Caki2 (cell line): ENCODE measurements at places on chromosomes 2 and 18. TPM values are rescaled to one million over a fixed set of nuclear protein-coding genes. Genes with fewer than 3 reads are reported as not detected.

The RMC1 gene
- total RNA-seq = 10.8 and 31.7 TPM in 2 replicates

The ANKRD36C gene
- total RNA-seq = 7.9 and 9.1 TPM in 2 replicates

The COX7A2L gene
- 202 and 216 TPM in 2 replicates for total RNA-seq

The LIPG gene
- total RNA-seq = 4.5 and 6.1 TPM in 2 replicates

The UGT1A8 gene
- total RNA-seq = 0.87 and 2.2 TPM in 2 replicates

The ICOS gene
- not detected in 2 replicates for total RNA-seq

The PRSS56 gene
- total RNA-seq = not detected in 2 replicates

The CROCC2 gene
- not detected in 2 replicates for total RNA-seq

The CYBRD1 gene
- not detected in 2 replicates for total RNA-seq

The VWC2L gene
- total RNA-seq = not detected in 2 replicates

The FASTKD1 gene
- total RNA-seq = 10.8 and 14.0 TPM in 2 replicates

The TNFRSF11A gene
- total RNA-seq = 1.3 and 4.3 TPM in 2 replicates

The BBS5 gene
- total RNA-seq = 2.0 and 6.2 TPM in 2 replicates

The CD226 gene
- total RNA-seq = 3.2 TPM in 1 of 2 replicates, not detected in the other

The SAP130 gene
- total RNA-seq = 1.7 and 3.5 TPM in 2 replicates

The REEP1 gene
- total RNA-seq = 0.12 and 0.20 TPM in 2 replicates

The ANTXR1 gene
- 1.1 and 2.0 TPM in 2 replicates for total RNA-seq

The TRAPPC8 gene
- 18.0 and 38.8 TPM in 2 replicates for total RNA-seq

The TM4SF20 gene
- not detected in 2 replicates for total RNA-seq

The CUL3 gene
- total RNA-seq = 63.0 and 78.6 TPM in 2 replicates

The PLGLB2 gene
- total RNA-seq = not detected in 2 replicates

The BMP10 gene
- total RNA-seq = not detected in 2 replicates

The FAHD2B gene
- total RNA-seq = 8.7 and 8.9 TPM in 2 replicates

The GPR39 gene
- total RNA-seq = 4.3 and 15.7 TPM in 2 replicates

The EVX2 gene
- not detected in 2 replicates for total RNA-seq

The ATIC gene
- 28.2 and 55.3 TPM in 2 replicates for total RNA-seq

The ST8SIA5 gene
- not detected in 2 replicates for total RNA-seq

The TBR1 gene
- total RNA-seq = not detected in 2 replicates

The SGPP2 gene
- 7.5 and 8.1 TPM in 2 replicates for total RNA-seq

The CCDC178 gene
- not detected in 2 replicates for total RNA-seq

The CD207 gene
- not detected in 2 replicates for total RNA-seq

The KCNE4 gene
- total RNA-seq = not detected in 2 replicates

The GNLY gene
- total RNA-seq = not detected in 2 replicates

The CHRND gene
- total RNA-seq = not detected in 2 replicates

The GALNT5 gene
- 0.34 and 0.81 TPM in 2 replicates for total RNA-seq
